ENCODE measurements at places on chromosomes 6 and 20.
A peak's percentile ranks its signal among the peaks of the same experiment; 100 is the strongest.

DNA sequence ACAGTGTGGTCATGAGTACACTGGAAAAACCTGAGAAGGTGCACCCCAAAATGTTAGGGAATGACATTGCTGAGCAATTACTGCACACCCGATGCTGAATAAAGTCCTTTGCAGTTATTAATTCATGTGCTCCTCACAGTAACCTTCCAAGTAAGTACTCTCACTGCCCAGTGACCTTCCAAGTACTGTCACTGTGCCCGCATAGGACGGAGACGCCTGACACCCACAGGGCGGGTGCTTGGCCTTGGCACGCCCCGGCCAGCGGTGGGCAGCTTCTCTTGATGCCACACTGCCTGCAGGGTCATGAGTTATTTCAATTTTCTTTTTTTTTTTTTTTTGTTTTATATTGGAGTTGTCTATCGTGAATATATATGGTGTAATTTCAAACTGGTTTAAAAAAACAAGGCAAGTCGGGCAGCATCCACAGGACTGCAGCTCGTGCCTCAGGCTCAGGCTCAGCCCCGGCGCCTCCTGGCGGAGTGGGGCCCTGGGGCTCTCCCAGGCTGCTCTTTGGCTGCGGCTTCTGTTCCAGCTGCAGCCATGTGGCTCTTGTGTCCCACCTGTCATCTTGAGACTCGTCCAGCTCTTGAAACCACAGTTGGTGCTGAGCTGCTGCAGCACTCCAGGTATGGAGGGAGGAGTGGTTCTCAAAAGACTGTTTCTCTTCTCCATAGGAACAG is 27.0 kb downstream of the PNLDC1 start:
- no peak for DNase-seq

- no peak for DNase-seq
These were observed 83.5 kb upstream of the PLEKHG1 start for GRCh38 chr6:150516199-150516598.

- DNase-seq: no peak
These were observed 119.7 kb upstream of the ZFP64 start for GRCh38 chr20:52311209-52311794.

DNA sequence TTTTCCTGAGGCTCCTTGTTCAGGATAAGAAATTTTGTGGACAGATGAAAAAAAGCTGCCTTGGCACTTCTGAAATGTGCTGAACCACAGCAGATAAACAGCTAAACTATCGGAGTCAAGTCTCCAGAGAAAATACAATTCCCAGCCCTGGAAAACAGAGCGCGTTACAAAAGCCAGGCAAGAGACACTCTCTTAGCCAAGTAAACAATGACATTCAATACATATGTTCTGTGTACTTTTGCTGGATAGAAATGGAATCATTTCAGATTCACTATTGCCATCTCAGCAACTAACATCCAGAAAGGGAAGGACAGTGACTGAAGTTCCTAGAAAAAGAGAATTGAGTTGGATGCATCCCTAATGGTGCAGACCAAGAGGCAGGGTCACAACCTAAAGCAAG is 196.8 kb upstream of the NRSN1 start:
- DNase-seq: no peak

- DNase-seq: no peak
These were observed 4.6 kb downstream of the THBS2 start for GRCh38 chr6:169249057-169249456.

- DNase-seq: no peak
These were observed 80.6 kb downstream of the IRAK1BP1 start for GRCh38 chr6:78947962-78948361.

- peak; percentile 69 for DNase-seq
These were observed 60.7 kb downstream of the TNFAIP3 start for GRCh38 chr6:137927777-137928218.

DNA sequence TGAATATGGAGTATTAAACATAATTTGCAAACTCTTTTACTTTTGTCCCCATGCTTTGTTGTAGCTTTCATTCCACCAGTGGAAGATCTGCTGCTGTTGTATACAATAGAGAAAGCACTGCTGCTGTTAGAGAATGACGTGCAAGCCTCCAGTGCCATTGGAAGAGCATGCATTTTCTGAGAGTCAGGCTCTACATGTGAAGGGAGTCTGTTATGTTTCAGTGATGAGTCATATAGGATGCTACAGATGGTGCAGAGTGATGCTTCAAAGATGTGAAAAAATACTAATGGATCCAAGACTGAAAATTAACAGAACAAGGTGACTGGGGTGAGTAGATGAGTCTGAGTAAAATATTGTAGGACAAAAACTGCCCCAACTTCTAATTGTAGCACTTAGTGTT is 22.4 kb upstream of the BACH2 start:
- no peak for DNase-seq

GRCh38 chr20:22471156-22471836 is 113.1 kb downstream of the FOXA2 start:
- no peak for DNase-seq

DNA sequence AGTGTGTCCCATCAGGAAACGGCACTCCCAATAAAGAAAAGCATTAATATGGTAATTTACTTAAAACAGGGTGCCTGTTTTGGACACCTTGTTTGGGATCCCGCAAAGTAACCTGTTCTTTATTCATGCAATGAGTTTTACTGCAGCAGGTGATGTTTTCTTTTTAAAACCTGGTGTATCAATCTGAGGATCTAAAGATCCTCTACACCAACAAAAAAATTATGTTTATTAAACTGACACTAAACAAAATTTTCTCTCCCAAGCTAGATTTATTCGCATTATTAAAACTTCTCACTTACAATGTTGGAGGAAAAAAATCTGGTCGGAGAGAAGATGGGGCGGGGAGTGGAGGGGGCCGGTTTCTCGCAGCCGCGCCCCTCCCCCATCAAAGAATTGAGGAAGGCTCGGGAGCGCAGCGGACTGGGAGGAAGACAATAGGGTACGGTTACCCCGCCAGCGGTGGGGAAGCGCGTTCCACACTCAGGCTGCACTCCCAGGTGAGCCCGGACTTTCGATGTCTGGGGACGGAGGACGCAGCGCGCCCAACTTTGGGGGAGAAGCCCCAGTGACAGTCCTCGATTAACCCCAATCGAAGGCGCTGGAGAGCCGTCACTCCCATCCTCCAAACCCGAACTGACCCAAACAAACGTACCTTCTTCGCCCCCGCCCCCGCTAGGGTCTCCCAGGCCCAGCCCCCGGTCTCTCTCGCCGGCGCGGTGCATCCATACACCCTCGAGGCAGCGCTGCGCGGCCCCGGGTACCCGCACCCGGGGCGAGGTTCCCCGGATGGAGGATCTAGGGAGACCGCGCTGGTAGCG is 1.3 kb downstream of the CD24 start:
- no peak for DNase-seq

DNA sequence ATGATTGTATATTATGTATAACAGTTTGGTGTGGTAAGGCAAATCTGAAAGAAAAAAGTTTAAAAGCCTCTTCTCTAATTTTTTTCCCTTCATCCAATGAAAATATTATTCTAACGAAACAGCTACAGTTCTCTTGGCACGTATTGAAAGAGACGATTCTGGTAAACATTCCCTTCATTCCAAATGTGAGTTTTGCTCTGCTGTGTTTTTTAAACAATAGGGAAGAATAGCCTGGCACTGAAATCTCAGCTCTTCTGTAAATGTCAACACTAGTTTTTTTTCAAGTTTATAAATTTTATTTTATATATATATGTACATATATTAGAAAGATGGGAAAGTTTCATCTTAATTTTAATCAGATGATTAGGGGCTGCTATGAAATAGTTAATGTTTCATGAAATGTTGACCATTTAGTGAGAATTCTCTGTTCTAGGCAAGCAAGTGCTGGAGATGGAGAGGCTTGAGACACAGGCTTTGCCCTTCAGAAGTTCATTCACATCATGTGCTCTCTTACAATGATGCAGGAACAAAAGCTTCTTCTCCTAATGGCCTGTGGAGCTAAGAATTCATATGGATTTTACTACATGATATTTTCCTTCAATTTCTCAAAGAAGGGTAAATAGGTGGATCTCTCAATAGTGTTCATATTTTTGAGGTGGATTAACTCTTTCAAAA is 4.1 kb downstream of the PAQR8 start:
- no peak for DNase-seq

DNA sequence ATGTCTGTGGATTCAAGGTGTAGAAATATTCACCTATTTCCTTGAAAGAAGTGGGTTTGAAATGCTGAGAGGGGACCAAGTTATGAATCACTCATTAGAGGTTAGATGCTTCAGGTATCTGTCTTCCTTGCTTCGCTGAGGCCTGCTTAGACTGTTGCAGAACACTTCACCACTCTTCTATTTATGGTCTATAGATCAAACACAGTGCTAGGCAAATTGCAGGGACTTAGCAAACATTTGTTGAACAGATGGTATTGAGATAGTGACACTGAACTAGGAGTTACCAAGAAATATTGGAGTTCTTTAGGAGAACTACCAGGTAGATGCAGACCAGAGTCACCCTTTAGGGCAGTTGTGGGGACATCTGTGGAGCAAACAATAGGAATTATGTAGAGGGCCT is 123.8 kb downstream of the RFPL4B start:
- DNase-seq: no peak

DNA sequence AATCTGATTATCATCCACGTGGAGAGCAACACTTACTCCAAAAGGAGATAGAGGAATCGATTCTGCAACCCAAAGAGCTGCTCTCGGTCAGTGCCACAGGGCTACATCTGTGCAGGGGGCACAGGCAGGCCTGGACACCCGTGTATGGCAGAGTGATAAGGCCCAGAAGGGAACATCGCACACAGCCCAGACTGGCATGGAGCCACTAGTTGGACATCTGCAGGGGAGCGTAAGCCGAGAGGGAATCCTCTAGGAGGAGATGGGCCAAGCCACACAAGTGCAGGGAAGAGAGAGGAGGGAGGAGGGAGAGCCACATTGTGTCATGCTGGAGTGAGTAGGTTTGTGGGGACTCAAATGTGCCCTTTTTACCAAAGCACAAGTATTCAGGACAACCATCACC is 50.4 kb upstream of the ENTPD6 start:
- DNase-seq: no peak

- DNase-seq: no peak
These were observed 411.8 kb downstream of the CDKAL1 start for GRCh38 chr6:20946022-20946421.

GRCh38 chr6:80508885-80509630 is 402.6 kb downstream of the BCKDHB start:
- DNase-seq: no peak

GRCh38 chr6:39873439-39873838 is 60.8 kb downstream of the MOCS1 start:
- DNase-seq: no peak

GRCh38 chr6:42315991-42316970 is 98.6 kb upstream of the MRPS10 start:
- DNase-seq: no peak

DNA sequence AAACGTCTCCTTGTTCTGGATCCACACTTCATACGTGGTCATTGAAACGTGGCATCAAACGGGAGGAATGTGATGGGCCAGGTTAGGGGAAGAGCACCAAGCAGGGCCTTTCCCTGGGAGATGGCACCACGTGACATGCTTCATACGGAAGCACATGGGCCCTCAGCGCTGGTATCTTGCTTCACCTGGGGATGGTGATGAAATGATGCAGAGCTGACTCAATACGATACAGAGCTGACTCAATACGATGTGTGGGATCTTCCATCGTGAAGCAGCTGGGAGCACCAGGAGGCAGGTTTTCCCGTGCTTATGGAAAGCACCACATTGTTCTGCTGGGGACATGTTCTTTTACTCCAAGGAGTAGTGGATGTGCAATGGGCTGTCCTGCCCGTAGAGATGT is 22.5 kb upstream of the TAGAP start:
- no peak for DNase-seq

GRCh38 chr6:43922426-43923375 is 152.7 kb downstream of the VEGFA start:
- DNase-seq: no peak

- DNase-seq: no peak
These were observed 25.6 kb downstream of the HLA-G start for GRCh38 chr6:29853245-29853644.

DNA sequence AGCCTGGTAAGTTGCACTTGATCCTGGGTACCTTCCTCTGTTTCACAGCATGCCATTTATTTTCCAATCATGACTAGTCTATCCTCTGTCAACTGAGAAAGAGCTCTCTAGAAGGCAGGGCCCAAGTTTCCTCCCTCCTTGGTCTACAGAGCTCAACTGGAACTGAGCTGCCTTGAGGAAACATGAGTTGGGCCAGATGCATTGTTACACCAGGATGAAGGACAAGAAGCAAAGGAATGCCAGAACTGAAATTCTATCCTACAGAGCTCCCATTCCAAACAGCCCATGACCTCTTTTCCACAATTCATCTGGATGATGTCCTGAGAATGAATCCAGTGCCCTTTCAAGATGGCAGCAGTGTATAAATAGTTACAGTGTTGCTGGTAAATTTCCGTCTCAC is 66.7 kb upstream of the E2F3 start:
- DNase-seq: no peak

GRCh38 chr6:33851959-33852358 is 48.2 kb upstream of the MLN start:
- no peak for DNase-seq

GRCh38 chr6:144661116-144661806 is 376.1 kb downstream of the UTRN start:
- no peak for DNase-seq

DNA sequence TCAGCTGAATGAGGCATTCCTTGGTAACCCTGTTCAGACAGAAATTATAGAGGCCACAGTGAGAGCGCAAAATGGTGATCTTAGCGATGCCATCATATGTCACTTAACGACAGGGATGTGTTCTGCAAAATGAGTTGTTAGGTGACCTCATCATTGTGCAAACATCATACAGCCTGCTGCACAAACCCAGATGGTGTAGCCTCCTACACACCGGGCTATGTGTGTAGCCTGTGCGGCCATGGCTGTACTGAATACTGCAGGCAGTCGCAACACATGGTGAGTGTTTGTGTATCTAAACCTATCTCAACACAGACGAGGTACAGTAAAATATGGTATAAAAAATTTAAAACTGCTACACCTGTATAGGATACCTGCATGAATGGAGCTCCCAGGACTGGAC is 234.1 kb upstream of the PMEPA1 start:
- no peak for DNase-seq
